Naive thymus-derived CD8-positive, alpha-beta T cell (primary cell): ENCODE measurements at places on chromosomes 16 and 17.

- no peak for DNase-seq
- H3K27me3 ChIP-seq: no peaks in the 10 kb centered on the region
- H3K4me3 ChIP-seq: no peak overlapping the region
Observed at GRCh38 chr16:10121491-10121890, 60.7 kb downstream of the GRIN2A start.

DNA sequence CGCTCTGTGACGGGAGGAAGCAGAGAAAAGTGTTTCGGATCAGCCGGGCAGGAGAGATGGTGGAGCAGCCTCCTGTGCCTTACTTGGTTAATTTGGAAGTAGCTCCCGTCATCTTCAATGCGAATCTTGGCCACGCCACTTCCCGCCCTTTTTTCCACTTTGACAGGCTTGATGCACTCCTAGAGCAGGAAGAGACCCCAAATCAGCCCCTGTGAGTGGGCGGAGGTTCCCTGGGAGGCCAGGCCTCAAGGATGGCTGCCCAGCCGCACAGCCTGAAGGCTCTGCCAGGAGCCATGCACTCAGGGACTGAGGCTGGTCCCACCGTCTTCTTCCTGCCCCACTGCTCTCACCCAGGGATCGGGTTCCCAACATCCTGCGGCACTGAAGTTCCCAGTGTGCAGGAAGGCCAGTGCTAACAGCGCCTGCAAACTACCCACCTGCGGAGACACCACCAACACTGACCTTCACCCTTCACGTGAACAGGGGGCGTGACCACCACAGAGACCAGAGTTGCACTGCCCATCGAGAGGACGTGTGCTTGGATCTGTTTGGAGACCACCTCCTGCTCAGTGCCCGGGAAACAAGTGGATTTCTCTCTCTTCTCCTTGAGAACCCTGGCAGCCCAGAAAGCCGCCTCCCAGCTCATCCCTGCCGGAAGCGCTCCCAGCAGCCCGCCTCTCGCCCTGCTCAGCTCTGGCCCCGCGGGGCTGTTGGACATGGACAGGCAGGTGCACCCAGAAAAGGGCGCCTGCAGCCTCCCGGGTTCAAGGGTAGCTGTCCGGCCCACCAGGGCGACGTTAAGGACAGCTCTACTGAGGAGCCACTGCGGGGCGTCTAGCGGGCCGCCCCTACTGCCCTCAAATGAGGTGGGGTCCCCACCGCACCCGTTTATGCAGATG is 988 bp downstream of the CIAO3 start:
- H3K27me3 ChIP-seq: no peaks in the 10 kb centered on the region
- peak overlapping the region; percentile 66 for H3K4me3 ChIP-seq
- H3K27ac ChIP-seq: no peak overlapping the region
- peaks cover 23% of the 10 kb centered on the region for H3K36me3 ChIP-seq
- H3K4me1 ChIP-seq: no peaks in the 10 kb centered on the region

- peaks cover 14% of the 10 kb centered on the region for H3K36me3 ChIP-seq
- no peak overlapping the region for H3K27ac ChIP-seq
- no peak for DNase-seq
- H3K27me3 ChIP-seq: peaks cover 3% of the 10 kb centered on the region
- no peaks in the 10 kb centered on the region for H3K4me1 ChIP-seq
Observed at GRCh38 chr16:10228779-10229178, 46.6 kb upstream of the GRIN2A start.

GRCh38 chr17:80429356-80430275 is 14.6 kb downstream of the ENDOV start:
- no peak overlapping the region for H3K4me3 ChIP-seq
- H3K27me3 ChIP-seq: no peaks in the 10 kb centered on the region
- H3K27ac ChIP-seq: no peak overlapping the region

DNA sequence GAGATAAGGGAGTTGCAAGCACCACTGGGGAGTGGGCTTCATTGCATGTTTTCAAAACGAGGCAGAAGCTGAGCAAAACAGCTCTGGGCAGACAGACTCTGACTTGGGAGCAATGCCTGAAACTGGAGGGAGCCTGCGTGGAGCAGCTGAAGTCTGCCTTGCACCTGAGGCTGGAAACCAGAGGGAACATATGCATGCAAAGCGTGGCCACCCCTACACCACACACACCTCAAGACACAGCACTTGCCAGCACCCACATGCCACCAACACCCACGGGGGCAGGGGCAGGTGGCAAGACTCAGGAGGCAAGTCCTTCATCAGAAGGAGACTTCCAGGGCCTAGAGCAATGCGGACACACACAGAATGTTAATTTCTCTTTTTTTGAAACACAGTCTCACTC is 45.8 kb downstream of the COTL1 start:
- no peaks in the 10 kb centered on the region for H3K27me3 ChIP-seq
- H3K4me1 ChIP-seq: peaks cover 70% of the 10 kb centered on the region
- H3K4me3 ChIP-seq: no peak overlapping the region

DNA sequence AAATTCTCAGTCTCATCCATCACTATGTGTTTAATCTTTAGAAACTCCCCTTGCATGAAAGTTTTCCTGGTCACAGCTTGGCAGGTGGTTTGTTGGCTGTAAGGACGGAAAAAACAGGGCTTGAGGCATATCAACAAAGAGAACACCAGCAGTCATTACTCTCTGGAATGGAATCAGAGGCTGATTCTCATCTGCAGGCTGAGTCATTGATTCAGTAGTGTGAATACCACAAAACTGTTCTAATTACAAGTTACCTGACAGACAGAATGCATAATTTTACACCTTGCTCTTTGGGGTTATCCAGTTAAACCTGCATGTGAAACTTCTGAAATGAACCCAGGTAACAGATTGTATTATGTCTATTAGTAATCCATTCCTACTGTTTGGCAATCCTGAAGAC is 11.5 kb upstream of the SLFN12L start:
- peaks cover 3% of the 10 kb centered on the region for H3K36me3 ChIP-seq
- peaks cover under 1% of the 10 kb centered on the region for H3K4me1 ChIP-seq
- no peaks in the 10 kb centered on the region for H3K27me3 ChIP-seq
- no peak overlapping the region for H3K4me3 ChIP-seq

GRCh38 chr17:68944435-68945035 is 10.7 kb downstream of the ABCA8 start:
- no peak overlapping the region for H3K27ac ChIP-seq
- H3K4me1 ChIP-seq: no peaks in the 10 kb centered on the region
- no peaks in the 10 kb centered on the region for H3K27me3 ChIP-seq
- no peaks in the 10 kb centered on the region for H3K36me3 ChIP-seq
- H3K4me3 ChIP-seq: no peak overlapping the region
- DNase-seq: no peak

- peaks cover 11% of the 10 kb centered on the region for H3K4me1 ChIP-seq
- no peak for DNase-seq
- no peaks in the 10 kb centered on the region for H3K27me3 ChIP-seq
- H3K36me3 ChIP-seq: peaks cover 2% of the 10 kb centered on the region
Observed at GRCh38 chr17:21165922-21166594, 39.3 kb downstream of the DHRS7B start.

GRCh38 chr17:76004750-76005262 is 4.2 kb downstream of the CDK3 start:
- H3K27ac ChIP-seq: peak overlapping the region; percentile 63
- H3K4me1 ChIP-seq: peaks cover 4% of the 10 kb centered on the region
- no peak for DNase-seq

DNA sequence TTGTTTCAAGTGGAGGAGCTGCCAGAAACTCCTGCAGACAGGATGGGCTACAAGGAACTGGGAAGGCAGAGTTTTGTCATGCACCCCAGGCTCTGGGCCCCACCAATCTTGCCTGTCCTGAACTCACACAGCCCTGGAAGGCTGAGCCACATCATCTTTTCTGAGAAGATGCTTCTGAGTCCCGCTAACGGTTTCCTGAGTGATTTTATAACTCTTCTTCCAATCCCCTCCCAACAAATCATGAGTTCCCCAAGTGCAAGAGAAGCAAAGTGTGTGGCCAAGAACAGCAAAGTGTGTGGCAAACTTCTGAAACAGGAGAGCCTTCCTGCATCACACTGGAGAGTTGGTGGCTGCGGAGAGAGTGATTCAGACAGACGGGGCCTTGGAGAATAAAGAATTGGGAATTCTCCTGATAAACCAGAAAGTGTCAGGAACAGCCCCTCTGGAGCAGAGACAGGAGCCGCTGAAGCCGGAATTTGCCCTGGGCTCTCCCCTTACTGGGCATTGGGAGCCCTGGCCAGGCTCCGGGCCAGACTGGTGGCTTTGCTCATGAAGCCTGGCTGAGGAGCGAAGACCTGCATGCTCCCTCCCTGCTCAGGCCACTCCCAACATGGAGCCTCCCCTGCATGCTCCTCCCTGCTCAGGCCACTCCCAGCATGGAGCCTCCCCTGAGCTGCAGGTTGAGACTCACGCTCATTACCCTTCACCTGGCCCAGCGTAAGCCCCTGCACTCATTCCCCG is 47.2 kb downstream of the PITPNM3 start:
- DNase-seq: no peak
- no peaks in the 10 kb centered on the region for H3K36me3 ChIP-seq
- H3K4me3 ChIP-seq: no peak overlapping the region
- H3K27me3 ChIP-seq: no peaks in the 10 kb centered on the region
- no peaks in the 10 kb centered on the region for H3K4me1 ChIP-seq

- H3K27ac ChIP-seq: no peak overlapping the region
- H3K4me3 ChIP-seq: no peak overlapping the region
- H3K4me1 ChIP-seq: no peaks in the 10 kb centered on the region
- H3K36me3 ChIP-seq: no peaks in the 10 kb centered on the region
- DNase-seq: no peak
Observed at GRCh38 chr16:49011901-49012300, 269.7 kb downstream of the CBLN1 start.

DNA sequence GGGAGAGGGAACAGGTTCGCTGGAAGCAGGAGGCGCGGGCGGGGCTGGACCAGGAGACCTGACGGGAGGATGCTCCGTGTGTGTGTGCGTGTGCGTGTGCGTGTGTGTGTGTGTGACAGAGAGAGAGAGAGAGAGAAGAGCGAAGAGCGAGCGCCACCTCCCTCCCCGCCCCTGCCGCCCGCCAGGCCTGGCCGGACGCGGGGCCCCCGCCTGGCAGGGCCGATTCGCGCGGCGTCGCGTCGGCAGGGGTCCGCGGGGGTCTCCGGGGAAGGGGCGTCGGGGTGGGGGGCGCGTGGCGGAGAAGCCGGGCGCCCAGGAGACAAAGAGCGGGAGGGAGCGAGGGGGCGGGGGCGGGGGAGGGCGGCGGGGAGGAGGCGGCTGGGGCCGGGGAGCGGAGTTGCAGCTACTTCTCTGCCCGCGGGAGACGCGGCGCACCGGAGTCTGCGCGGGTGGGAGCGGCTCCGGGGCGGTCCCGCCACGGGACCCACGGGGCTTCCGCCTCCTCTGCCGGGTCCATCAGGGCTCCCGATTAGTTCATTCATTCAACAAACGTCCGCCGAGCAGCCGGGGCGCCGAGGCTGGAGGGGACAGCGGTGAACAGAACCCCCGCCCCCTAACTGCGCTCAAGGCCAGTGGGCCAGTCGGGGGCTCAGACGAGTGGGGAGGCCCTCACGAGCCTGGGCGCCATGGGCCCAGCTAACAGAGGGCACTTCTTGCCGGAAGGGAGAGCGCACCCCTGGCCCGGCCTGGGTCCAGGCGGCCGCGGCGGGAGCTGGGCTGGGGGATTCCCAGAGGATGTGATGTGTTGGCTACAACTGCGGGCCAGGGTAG is at the start of gene SAMD14:
Gene SAMD14, minus strand, starts transcription at position 433 of the 831 bp plus-strand sequence. CDS start 5,201 bp downstream, outside the sequence.
- peaks cover 39% of the 10 kb centered on the region for H3K4me1 ChIP-seq
- peak; percentile 47 for DNase-seq
- H3K36me3 ChIP-seq: no peaks in the 10 kb centered on the region
- H3K27me3 ChIP-seq: peaks cover 20% of the 10 kb centered on the region
- peak within 1 kb of the TSS; percentile 88 for H3K27ac ChIP-seq
- H3K4me3 ChIP-seq: peak within 1 kb of the TSS; percentile 82

GRCh38 chr17:50884439-50885311 is 18.5 kb upstream of the TOB1 start:
- no peaks in the 10 kb centered on the region for H3K36me3 ChIP-seq
- H3K4me1 ChIP-seq: peaks cover 29% of the 10 kb centered on the region
- H3K27me3 ChIP-seq: no peaks in the 10 kb centered on the region
- H3K4me3 ChIP-seq: no peak overlapping the region
- peak overlapping the region; percentile 86 for H3K27ac ChIP-seq

- DNase-seq: no peak
- peaks cover 9% of the 10 kb centered on the region for H3K36me3 ChIP-seq
- H3K4me1 ChIP-seq: peaks cover 29% of the 10 kb centered on the region
- H3K4me3 ChIP-seq: peak overlapping the region; percentile 99
- H3K27ac ChIP-seq: peak overlapping the region; percentile 99
- H3K27me3 ChIP-seq: no peaks in the 10 kb centered on the region
Observed at GRCh38 chr16:56451753-56452689, 667 bp downstream of the OGFOD1 start.
